NCI-H2171 (cell line): ENCODE measurements at places on chromosomes 16 and 17.

GRCh38 chr16:56513091-56513490 lies 6.7 kb downstream of the BBS2 start:
- no peak for DNase-seq

DNA sequence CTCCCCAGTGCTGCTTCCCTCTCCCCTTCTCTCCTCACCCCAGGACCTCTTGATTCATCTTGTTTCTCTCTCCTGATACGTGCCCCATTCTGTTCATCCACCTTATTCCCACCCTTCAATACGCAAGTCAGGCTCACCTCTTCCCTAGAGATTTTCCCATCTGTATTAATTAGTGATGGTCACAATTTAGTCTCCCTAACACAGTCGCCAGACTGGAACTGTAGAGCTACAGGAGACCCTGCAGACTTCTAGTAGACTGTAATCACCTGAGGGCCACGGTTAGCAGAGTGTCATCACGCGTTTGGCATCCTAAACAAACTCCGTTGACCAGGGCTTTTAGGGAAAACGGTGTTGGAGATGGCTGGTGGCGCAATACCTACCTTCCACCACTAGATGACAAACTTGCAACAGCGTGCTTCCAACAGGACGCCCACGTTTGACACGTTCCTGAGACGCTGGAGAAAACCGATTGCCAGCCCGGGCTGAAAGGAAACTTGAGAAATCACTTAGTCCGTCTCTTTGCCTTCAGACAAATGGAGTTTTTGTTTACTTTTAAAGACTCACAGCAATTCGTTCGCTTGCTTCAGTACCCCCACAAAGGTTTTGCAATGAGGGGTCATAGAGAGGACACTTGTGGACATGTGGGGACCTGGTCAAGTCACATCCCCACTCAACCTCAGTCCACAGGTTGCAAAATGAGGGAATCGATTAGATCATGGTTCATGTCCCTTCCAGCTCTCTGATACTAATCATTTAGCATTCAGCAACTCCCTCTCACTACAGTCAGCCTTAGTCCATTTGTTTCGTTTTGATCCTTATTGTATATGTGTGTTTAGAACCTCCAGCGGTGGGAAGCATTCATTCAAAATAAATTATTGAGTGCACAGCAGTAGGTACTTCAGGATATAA lies 20.6 kb downstream of the MYL4 start:
- DNase-seq: peak; percentile 69

GRCh38 chr17:77572065-77572601 lies 386.4 kb upstream of the TNRC6C start:
- no peak for DNase-seq

DNA sequence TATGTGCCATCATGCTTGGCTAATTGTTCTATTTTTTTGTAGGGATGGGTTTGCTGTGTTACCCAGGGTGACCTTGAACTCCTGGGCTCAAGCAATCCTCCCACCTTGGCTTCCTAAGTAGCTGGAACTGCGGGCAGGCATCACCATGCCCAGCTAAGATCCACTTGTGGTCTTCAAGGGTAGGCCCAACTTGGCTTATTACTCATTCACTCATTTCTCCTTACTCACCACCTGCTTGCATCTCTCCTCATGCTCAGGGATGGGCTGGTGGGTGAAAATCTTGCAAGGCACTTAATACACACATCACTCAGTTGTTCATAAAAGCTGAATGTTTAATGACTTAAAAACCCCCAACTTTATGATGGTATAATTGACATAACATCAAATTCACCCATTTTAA lies 207.8 kb downstream of the SHISA9 start:
- DNase-seq: no peak

GRCh38 chr17:65332779-65333178 lies 195.6 kb downstream of the RGS9 start:
- DNase-seq: no peak

DNA sequence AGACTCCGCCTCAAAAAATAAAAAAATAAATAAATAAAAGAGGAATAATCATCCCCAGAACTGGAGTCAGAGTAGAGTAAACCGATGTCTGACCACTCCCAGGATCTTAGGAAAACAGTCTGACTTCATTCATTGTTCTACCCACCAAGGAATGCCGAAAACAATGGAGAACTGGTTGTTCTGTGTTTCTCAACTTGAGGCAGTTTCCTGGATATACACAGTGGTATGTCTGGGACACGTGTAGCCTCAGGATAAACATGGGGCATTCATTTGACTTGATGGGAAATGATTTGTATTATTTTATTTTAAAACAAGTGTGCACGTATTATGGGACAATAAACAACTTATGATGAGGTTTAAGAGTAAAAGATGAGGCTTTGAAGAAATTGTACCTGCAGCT lies 32.8 kb upstream of the PAFAH1B1 start:
- no peak for DNase-seq

DNA sequence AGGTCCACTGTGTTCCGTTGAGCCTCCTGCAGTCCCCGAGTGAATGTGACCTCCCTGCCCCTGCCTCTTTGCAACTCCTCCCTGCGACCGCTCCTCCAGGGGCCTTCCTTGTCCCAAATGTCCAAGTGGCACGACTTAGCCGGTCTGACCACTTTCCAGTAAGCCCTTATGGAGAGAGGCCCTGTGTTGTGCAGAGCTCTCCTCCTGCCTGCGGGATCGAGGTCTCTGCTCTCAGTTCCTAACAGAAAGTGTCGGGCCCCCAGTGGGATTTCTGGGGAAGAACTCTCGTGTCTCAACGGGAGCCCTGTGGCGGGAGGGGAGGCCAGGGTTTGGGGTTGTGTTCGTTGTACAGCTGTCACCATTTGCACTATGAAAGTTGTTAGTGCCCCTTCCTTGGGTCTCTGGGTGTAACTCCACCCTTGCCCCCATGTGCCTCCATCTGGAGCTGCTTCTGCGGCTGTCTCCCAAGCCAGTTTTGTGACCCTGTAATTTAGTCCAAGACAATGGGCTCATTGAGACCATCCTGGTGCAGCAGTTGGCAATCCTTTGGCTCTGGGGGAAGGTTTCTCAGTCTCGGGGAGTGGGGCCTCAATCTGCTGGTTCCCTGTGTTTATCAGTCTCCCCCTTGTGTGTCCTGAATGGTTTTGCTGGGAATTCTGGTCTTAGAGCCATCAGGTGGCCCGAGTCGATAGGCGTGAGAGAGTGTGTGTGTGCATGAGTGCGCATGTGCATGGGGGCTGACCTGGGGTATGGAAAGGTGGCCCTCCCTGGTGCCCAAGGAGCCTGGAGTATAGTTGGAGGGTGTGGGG lies 234.5 kb downstream of the SEC14L1 start:
- DNase-seq: no peak

GRCh38 chr17:75124041-75124818 lies 7.3 kb downstream of the NT5C start:
- DNase-seq: peak; percentile 71

GRCh38 chr17:43016216-43016615 lies 6.0 kb downstream of the VAT1 start:
- DNase-seq: no peak
